Fibroblast of villous mesenchyme (primary cell): ENCODE measurements at places on chromosomes 5 and 9. TPM values are rescaled to one million over a fixed set of nuclear protein-coding genes. Genes with fewer than 3 reads are reported as not detected.

GRCh38 chr5:160280384-160281095, 31.8 kb downstream of the CCNJL start:
- DNase-seq, result no peak

DNA sequence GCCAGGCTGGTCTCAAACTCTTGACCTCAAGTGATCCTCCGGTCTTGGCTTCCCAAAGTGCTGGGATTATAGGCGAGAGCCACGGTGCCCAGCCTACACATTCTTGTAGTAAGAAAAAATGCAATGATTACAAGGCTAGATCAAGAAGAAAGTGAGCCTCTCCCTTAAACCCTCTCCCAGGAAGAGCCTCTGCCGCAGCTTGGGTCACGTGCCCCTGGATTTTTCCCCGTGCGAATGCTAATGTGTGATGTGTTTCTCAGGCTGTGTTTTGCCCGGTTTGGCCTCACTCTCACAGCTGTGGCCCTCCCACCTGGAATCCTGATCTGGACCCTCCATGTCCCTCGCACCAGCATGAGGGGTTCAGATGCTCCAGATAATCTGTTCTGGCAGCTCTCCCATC, 6.9 kb downstream of the PLPP7 start:
- peak; percentile 36 for DNase-seq

- no peak for DNase-seq
Measured at GRCh38 chr5:151258201-151258611, 5.2 kb downstream of the GM2A start.

DNA sequence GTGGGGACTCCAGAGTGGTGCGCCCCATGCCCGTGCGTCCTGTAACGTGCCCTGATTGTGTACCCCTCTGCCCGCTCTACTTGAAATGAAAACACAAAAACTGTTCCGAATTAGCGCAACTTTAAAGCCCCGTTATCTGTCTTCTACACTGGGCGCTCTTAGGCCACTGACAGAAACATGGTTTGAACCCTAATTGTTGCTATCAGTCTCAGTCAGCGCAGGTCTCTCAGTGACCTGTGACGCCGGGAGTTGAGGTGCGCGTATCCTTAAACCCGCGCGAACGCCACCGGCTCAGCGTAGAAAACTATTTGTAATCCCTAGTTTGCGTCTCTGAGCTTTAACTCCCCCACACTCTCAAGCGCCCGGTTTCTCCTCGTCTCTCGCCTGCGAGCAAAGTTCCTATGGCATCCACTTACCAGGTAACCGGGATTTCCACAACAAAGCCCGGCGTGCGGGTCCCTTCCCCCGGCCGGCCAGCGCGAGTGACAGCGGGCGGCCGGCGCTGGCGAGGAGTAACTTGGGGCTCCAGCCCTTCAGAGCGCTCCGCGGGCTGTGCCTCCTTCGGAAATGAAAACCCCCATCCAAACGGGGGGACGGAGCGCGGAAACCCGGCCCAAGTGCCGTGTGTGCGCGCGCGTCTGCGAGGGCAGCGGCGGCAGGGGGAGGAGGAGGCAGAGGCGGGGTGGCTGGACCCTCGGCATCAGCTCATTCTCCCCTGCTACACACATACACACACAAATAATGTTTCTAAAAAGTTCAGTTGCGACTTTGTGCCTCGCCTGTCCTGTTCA, 668 bp downstream of the GLIS3 start:
- peak; percentile 68 for DNase-seq

DNA sequence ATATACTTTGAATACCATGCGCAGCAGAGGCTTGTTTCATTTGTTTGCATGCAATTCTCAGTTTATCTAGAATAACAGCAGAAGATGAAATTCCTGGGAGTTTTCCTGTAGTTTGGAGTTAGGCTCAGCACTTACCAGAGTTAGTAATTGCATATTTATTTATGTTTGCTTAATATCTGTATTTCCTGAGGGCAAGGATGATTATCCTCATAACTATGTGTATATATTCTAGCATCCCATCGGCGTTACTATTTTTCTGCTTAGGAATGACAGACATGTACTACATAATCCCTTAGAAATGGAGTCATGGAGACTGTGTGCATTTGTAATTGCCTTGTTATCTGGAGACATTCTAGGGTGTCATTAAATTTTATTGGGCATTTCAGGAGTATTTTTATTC, 1184.8 kb downstream of the DTWD2 start:
- DNase-seq, result peak; percentile 87

- no peak for DNase-seq
Measured at GRCh38 chr9:127686461-127687393, 20.1 kb upstream of the CFAP157 start.

DNA sequence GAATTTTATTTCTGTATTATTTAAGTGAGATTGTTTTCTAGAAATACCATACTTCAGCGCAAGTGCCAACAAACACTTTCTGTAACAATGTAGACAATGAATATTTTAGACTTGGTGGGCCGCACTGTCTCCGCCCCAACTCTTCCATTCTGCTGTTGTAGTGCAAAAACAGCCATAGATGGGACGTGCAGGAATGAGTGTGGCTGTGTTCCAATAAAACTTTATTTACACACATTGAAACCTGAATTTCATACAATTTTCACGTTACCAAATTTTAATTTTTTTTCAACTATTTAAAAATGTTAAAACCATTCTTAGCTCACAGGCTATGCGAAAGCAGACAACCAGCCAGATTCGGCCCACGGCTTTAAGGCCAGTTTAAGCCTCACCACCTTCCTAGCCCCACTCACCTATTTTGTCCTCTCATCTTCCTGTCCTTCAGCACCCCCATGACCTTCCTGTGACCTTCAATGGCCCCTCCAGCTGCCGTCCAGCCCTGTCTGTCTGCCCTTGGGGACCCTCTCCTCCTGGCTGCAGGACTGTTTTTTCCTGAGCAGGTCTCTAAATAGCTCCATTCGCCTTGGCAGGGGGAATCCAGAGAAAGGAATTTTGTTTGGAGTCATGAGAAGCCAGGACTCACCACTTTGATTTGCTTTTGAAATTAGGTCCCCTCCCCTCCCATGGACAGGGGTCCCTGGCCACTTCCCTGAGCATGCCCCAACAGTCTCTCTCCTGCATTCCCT, 11.2 kb upstream of the ANXA6 start:
- DNase-seq, result no peak

DNA sequence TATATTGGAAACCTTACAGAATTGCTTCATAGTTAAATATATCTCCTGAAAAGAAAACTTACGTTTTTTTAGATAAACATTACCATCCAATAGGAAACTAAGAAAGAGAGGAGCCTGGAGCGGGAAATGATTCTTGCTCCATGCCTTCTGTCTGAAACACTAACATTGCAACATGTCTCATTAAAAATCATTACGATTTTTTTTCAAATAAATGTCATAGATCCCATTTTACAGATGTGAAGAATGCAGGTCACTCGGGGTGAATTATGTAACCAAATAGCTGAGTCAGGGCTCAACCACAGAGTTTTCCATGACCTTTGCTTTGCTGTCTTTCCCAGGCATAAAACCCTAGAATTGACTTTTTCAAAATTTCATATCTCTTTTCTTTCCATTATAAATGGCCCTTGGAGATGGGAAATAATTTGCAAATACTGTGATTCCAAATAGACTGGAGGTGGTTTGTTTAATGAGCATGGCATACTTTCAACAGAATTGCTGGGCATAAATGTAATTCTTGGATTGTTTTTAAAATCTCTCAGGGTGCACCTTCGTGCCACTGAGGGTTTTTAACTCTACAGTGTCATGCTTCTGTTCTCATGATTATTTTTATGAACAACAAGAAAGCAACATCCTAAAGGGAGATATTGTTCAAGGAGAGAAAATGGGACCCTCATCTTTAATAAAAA, 302.8 kb downstream of the EBF1 start:
- peak; percentile 44 for DNase-seq

GRCh38 chr9:124768334-124768733, 2.8 kb downstream of the NR6A1 start:
- no peak for DNase-seq

DNA sequence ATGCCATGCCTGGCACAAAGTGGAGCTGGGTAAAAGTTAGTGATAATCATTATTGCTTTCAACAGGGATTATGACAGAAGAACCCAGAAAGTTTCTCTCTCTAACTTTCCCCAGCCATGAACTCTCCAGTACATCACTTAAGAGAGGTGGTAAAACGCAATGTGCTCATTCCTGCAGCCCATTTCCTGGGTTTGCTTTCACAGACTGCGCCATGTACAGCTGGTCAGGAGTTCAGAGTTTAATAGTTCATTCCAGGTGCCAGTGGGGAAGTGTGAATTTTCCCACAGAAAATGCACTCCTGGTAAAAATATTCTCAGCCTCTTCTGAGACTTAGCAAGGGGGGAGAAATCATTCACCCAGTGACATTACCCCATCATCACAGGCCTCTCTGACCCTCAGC, 35.5 kb downstream of the ADAM19 start:
- no peak for DNase-seq

GRCh38 chr5:162801235-162801634, 636.2 kb upstream of the CCNG1 start:
- no peak for DNase-seq

DNA sequence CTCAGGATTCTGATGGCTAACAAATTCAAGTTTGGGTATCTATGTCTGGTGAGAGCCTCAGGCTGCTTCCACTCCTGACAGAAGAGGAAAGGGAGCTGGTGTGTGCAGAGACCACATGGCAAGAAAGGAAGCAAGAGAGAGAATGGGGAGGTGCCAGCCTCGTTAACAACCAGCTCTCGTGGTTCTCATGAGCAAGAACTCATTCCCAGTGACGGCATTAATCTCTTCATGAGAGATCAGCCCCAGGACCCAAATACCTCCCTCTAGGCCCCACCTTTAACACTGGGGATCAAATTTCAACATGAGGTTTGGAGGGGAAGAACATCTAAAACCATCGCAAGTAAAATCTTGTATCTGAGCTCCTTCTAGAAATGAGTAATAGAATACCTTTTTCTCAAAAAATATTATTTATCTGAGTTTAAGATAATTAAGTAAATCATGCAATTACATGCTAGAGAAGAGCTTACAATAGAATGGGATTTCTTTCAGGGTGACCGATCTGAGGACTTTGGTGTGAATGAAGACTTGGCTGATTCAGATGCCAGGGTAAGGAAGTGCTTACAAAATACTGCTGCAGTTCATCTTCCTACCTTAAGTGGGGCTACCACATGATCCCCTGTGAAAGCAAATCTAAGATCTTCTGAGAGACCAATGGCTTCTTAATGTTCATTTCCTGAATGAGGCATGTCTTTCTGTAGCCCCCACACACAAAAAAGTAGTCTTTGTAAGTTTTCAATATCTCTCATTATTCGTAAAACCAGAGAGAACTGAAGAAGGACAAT, 11.5 kb downstream of the ANXA1 start:
- DNase-seq, result no peak

- peak; percentile 41 for DNase-seq
Measured at GRCh38 chr5:169656125-169656901, 19.2 kb downstream of the DOCK2 start.

GRCh38 chr9:81052846-81053245, 636.5 kb downstream of the TLE1 start:
- no peak for DNase-seq

GRCh38 chr5:143542798-143543144, 139.3 kb upstream of the NR3C1 start:
- DNase-seq, result peak; percentile 65

- DNase-seq, result peak; percentile 53
Measured at GRCh38 chr5:131109540-131110255, 55.4 kb downstream of the HINT1 start.

- DNase-seq, result no peak
Measured at GRCh38 chr5:145981589-145982571, 45.5 kb downstream of the SH3RF2 start.

GRCh38 chr9:109224751-109225150, 57.7 kb upstream of the FRRS1L start:
- DNase-seq, result no peak

- DNase-seq, result no peak
Measured at GRCh38 chr9:83387401-83388185, 150.6 kb downstream of the FRMD3 start.

LAMC3 gene
- 0.43 and 1.3 TPM in 2 replicates for total RNA-seq

SPATA31D4 gene
- total RNA-seq, result not detected in 2 replicates

STC2 gene
- 157 and 195 TPM in 2 replicates for total RNA-seq

IL7R gene
- 12.9 and 74.7 TPM in 2 replicates for total RNA-seq

PALM2AKAP2 gene
- total RNA-seq, result 24.5 and 31.5 TPM in 2 replicates

CNTNAP3 gene
- total RNA-seq, result 0.64 TPM in 1 of 2 replicates, not detected in the other

PPP3R2 gene
- total RNA-seq, result not detected in 2 replicates

CHD1 gene
- total RNA-seq, result 37.0 and 50.1 TPM in 2 replicates

CD180 gene
- total RNA-seq, result not detected in 2 replicates

CDC20B gene
- not detected in 2 replicates for total RNA-seq
